Brain pericyte (primary cell): ENCODE measurements at places on chromosomes 16 and 17.

DNA sequence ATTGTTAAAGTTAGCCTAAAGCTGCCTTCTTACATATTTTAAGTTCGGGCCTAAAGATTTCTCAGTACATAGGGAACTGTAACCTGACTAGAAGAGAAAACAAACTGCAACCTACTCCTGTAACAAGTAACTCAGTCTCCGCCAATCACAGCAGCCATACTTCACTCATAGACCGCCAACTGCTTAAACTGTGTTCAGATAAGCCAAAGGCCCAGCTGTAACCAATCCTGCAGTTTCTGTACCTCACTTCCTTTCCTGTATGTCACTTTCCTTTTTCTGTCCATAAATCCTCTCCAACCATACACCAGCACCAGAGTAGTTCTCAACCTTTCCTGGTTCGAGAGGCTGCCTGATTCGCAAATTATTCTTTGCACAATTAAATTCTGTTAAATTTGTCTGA is 41.5 kb downstream of the GLG1 start:
- DNase-seq = no peak

DNA sequence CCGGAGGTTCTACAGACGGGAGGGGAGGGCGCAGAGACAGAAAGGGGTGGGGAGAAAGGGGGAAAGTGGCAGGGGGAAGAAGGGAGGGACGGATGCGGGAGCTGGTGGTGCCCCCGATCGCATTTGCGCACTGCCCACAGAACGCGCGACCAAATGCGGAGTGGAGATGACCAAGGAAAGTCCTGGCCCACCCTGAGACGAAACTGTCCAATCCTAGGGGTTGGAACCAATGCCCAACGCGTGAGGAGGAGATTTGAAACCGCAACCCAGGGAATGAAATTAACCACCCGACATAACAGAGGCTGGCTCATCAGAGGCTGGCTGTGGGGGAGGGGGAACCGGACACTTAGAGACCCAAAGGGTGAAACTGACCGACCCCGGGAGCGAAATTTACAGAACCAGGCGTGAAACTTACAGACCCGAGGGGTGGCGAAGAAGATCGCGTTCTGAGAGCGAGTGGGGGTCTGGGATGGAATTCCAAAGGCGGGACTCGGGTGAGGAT is 1.4 kb downstream of the HES7 start:
- no peak for DNase-seq

DNA sequence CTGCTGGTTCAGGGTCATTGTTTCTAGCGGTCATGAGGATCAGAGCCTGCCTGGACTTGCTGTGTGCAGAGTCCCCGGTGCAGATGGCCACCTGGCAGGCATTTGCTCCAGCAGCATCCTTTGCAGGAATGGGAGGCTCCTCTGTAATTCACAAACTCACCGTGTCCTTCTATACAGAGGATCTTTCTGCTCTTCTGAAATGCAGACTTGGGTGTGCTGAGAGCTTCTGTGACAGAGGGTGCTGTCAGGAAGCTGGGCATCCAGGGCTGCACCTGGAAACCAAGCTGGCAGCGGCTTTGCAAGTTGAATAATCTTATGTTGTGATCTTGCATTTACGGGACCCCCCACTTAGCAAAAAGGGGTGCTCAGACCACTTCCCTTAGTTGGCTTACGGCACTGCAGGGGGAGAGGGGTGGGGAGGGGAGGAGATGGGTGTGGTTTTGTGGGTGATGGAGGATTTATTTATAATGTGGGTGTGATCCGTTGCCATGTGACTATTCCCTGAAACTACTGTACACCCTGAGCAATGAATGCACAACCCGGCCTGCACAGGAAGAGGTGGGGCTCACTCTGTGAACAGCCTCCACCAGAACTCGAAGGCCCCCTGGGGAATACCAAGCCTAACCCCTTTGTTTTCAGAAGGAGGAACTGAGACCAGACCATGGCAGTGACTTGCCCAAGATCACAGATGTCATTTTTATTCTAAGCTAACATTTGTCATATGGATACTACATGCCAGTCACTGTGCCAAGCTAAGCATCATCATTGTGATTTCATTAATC is 178.3 kb downstream of the PRKCB start:
- DNase-seq = no peak

GRCh38 chr16:67451704-67452435 is 20.9 kb downstream of the HSD11B2 start:
- DNase-seq = no peak

DNA sequence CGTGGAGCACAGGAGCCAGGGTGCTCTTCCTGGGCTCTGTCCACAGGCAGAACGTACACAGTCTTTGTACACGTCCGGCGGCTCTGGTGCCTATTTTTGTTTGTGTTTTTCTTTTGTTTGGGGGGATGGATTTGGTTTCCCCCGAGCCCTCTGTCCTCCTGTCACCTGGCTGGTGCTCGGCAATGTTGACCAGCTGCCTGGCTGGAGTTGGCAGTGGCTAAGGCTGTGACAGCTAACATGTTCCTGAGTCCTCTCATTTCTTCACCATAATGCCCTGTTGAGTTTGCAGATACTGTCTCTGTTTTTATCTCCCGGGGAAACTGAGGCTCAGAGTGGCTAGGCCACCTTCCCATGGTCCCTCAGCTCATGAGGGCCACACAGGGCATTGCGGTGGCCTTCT is 25.7 kb downstream of the MAPT start:
- DNase-seq = no peak

GRCh38 chr16:88359008-88359407 is 23.8 kb upstream of the ZNF469 start:
- no peak for DNase-seq

- peak; percentile 57 for DNase-seq
These were observed 15.4 kb downstream of the FLYWCH1 start for GRCh38 chr16:2927010-2927646.
